ENCODE measurements at places on chromosomes 16 and 17.
A peak's percentile ranks its signal among the peaks of the same experiment; 100 is the strongest.

DNA sequence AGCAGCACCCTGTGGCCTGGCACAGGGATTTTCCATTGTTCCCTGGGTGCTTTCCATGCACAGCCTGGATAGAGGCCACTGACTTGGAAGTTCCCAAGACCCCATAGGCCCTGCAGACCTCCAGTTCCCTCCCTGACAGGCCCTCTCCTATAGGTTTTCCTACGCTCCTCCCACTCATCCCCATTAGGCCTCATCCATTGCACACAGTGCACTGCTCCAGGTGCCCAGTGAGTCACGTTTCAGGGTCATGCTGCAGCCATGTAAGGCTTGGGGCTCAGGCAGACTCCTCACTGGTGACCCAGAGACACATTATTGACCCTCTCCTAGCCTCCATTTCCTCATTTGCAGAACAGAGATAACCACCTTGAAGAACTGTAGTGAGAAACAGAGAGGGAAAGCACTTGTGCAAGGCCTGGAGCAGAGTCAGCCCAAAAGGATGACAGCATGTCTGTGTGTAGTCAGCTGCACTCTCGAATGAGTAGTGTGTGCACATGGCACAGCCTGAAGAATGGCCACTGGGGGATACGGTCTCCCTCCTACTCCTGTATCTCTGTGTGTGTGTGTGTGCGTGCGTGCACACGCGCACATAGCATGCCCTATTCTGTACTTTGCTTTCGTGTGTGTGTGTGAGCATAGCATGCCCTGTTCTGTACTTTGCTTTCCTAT, 26.8 kb downstream of the DRC3 start:
- no peaks in the 10 kb centered on the region for H3K27me3 ChIP-seq
- H3K4me3 ChIP-seq = no peak overlapping the region
- DNase-seq = no peak
- no peak overlapping the region for H3K27ac ChIP-seq
- H3K36me3 ChIP-seq = no peaks in the 10 kb centered on the region
- no peaks in the 10 kb centered on the region for H3K4me1 ChIP-seq

DNA sequence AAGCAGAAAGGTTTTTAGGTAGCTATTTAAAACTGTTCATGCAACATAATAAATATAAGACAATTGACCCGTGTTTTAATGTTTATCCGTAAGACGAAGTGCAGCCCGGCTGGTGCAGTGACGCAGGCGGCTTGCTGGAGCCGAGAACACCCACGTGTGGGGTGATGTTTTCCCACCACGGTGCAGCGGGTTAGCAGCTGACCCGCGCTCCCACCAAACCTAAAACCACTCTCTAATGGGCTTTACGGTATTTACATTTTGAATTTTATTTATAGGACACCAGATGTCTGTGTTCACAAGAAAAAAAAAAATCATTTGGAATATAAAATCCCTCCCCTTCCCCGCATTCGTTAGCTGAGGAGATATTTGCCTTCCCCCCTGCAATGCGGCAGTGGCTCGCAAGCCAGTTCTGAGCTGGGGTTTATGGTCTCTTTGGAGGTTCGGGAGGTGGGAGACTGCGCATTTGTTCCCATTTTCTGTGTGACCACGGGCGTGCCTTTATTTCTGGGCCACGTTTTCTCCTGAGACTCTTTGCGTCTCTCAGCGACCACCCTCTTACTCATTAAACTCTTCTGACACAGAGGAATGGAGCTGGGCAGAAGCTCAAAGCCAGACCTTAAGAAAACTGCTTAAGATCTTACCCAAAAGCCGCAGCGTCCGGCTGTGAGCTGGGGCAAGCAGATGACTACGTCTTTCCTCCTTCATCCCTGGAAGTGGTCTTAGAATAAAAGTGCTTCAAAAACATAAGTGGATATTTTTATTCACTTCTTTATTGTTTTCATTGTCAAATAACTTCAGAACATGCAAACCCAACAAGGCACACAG, 301.1 kb downstream of the IRF8 start:
- H3K27ac ChIP-seq = peak overlapping the region; percentile 95
- no peaks in the 10 kb centered on the region for H3K27me3 ChIP-seq

- H3K27me3 ChIP-seq = peaks cover 33% of the 10 kb centered on the region
- DNase-seq = no peak
- no peaks in the 10 kb centered on the region for H3K4me1 ChIP-seq
These were observed 66.9 kb upstream of the SDK2 start for GRCh38 chr17:73711184-73711583.

DNA sequence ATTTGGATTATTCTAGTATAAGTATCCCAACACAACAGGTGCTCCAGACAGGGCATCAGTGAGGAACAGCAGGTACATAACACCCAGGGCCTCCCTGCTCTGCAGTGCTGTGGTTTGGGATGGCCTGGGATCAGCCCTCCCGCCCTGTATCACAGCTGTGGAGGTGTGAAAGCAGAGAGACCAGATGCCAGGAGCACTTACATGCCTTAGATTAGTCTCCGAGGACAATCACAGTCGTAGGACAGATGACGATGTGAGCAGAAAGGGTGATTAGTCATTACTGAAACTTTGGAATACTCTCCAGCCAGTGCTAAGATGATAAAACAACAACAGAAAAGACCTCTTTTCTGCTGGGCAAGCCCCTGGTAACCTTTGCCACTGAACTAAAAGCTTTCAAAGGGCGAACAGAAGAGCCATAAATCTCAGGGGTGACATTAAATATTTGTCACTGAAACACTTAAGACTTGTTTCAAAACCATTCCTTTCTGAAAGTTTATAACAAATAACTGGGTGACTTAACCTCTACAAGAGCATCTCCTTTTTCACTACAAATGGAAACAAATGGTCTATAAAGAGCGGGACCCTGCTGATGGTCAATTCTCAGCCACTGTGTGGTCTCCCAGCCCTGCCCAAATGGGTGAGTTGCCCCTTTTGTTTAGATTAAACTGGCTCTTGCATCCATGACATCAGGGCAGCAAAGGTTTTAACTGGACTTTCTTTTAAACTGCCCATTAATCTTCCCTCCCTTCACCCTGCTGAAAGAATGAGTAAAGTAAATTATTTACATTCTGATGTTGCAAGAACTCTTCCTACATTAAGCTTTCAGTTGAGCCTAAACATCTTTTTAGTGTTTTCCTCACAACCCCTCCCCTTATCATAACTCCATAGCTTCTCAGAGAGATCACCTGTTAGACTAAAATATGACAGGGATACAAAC, 183.1 kb upstream of the COX10 start:
- peaks cover 16% of the 10 kb centered on the region for H3K4me1 ChIP-seq
- H3K27ac ChIP-seq = peak overlapping the region; percentile 32
- no peaks in the 10 kb centered on the region for H3K27me3 ChIP-seq
- no peak overlapping the region for H3K4me3 ChIP-seq

GRCh38 chr16:59733321-59733720, 999.2 kb upstream of the GOT2 start:
- no peak overlapping the region for H3K4me3 ChIP-seq
- H3K36me3 ChIP-seq = no peaks in the 10 kb centered on the region
- H3K27me3 ChIP-seq = 0 out of 2 replicates have a peak, but pooled peaks cover 3% of the 10 kb centered on the region
- H3K27ac ChIP-seq = no peak overlapping the region

DNA sequence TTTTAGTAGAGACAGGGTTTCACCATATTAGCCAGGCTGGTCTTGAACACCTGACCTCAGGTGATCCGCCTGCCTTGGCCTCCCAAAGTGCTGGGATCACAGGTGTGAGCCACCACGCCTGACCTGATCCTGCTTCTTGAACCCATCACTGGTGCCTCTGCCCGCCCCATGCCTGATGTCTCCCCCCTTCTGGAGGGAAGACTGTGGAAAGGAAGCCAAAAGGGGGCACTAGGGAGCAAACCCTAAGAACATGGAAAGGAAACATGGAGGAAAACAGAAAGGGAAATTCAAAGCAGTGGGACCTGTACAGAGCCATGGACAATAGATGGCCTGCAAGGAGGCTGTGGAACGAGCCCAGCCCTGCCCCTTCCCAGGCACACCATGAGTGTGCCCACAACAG, 31.1 kb upstream of the FASN start:
- DNase-seq = no peak
- no peaks in the 10 kb centered on the region for H3K36me3 ChIP-seq
- H3K27me3 ChIP-seq = no peaks in the 10 kb centered on the region
- H3K4me3 ChIP-seq = no peak overlapping the region
- H3K4me1 ChIP-seq = no peaks in the 10 kb centered on the region

GRCh38 chr17:68296217-68297191, 5.2 kb downstream of the ARSG start:
- peaks cover 8% of the 10 kb centered on the region for H3K4me1 ChIP-seq
- no peak overlapping the region for H3K4me3 ChIP-seq
- no peak overlapping the region for H3K27ac ChIP-seq
- no peak for DNase-seq
- H3K36me3 ChIP-seq = no peaks in the 10 kb centered on the region

GRCh38 chr17:6926667-6927066, 69.2 kb upstream of the ALOX12 start:
- no peak for DNase-seq
- H3K36me3 ChIP-seq = no peaks in the 10 kb centered on the region
- no peak overlapping the region for H3K4me3 ChIP-seq
- H3K27me3 ChIP-seq = no peaks in the 10 kb centered on the region
- H3K27ac ChIP-seq = no peak overlapping the region

DNA sequence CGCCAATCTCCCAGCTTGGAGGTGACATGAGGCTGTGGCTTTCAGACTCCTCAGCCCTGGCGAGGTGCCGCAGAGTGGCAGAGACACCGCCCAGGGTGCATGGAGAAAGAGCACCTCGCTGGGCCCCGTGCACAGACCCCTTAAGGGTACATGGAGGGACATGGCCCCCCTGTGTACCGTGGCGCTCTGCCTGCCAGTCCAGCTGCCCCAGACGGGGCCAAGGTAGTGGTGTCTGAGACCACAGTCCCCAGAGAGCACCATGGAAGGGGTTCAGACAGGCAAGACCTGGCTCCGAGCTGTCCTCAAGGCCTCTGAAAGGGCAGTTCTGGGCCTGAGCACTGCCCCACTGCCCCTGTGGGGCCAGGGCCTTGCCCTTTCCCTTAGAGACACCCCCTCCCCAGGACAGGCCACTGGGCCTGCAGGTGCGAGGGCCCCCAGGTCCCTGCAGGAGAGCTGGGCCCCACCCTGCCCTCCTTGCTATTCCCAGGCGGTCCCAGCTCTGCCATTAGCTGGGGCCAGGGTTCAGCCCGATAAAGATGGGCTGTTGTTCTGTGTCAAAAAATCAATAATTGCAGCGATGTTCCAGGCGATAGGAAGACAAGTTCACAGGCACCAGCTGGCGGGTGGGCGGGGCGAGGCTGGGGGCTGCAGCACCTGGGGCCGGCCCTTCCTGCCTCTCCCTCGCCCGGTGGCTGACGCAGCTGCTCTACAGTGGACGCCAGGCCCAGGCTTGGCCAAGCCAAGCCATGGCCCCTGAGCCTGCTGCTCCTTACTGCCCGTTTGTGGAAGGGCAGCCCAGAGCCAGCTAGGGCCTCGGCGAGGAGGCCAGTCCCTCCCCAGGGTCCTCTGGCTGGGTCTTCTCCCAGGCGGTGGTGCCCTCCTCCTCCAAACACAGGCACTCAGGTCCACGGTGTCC, 51.7 kb downstream of the ZFPM1 start:
- H3K27ac ChIP-seq = no peak overlapping the region
- DNase-seq = no peak
- no peak overlapping the region for H3K4me3 ChIP-seq
- H3K4me1 ChIP-seq = no peaks in the 10 kb centered on the region
- no peaks in the 10 kb centered on the region for H3K36me3 ChIP-seq
- no peaks in the 10 kb centered on the region for H3K27me3 ChIP-seq

GRCh38 chr16:51431517-51432241, 280.6 kb upstream of the SALL1 start:
- DNase-seq = peak; percentile 91
- H3K27me3 ChIP-seq = no peaks in the 10 kb centered on the region
- peak overlapping the region; percentile 80 for H3K27ac ChIP-seq
- no peak overlapping the region for H3K4me3 ChIP-seq

DNA sequence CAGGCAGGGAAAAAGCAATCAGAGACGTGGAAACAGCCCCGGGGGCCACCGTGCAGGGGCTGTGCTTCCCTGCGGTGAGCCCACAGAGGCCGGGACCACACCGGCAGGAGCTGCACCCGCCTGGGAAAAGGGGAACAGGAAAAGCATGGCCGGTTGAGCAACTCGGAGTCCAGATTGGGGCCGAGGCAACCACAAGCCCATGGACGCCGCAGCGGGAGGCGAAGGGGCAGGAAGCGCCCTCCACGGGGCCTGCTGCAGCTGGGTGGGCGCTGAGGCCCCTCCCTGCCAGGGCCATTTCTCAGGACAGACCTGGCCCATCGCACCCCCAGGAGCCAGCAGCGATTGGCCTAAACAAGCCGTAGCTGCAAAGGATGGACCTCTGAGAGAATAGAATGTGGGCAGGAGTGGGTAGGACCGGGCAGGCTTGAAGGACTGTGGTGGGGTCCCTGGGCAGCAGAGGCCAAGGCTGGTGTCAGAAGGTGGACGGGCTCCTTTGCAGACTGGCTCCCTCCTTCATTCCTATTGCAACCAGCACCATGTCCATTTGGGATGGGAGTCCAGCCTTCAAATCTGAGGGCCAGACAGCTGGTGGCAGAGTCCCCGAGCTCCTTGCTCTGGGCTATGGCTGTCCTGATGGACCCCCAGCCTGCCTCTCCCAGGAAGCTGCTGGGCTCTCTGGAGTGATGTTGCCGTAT, 30.4 kb downstream of the COX4I1 start:
- H3K4me1 ChIP-seq = peaks cover 7% of the 10 kb centered on the region
- H3K27me3 ChIP-seq = peaks cover 13% of the 10 kb centered on the region
- no peaks in the 10 kb centered on the region for H3K36me3 ChIP-seq
- no peak overlapping the region for H3K27ac ChIP-seq

GRCh38 chr17:42493319-42493718, 34.6 kb downstream of the ATP6V0A1 start:
- H3K4me1 ChIP-seq = no peaks in the 10 kb centered on the region
- no peak for DNase-seq
- H3K4me3 ChIP-seq = no peak overlapping the region
- H3K27ac ChIP-seq = no peak overlapping the region
- H3K27me3 ChIP-seq = no peaks in the 10 kb centered on the region

DNA sequence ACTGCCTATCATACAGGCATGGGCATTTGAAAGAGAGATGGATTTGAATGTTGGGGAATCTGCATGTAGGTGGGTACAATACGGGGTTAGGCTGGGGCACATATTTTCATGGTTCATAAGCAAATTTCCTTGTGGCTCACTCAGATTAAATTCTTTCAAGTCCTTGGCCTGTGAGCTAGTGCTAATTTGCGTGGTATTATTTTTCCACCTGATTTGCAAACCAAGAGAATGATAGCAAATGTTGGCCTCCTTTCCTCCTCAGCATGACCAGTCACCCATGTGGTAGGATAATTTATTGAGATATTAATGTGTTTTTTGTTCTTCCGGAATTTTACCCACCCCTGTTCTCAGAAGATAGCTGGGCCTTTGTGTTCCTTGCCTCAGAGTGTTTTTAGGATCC, 22.9 kb downstream of the FAM20A start:
- H3K27me3 ChIP-seq = no peaks in the 10 kb centered on the region
- no peak overlapping the region for H3K4me3 ChIP-seq
- no peak for DNase-seq
- H3K27ac ChIP-seq = no peak overlapping the region
- H3K4me1 ChIP-seq = no peaks in the 10 kb centered on the region

Data from SJSA1 (cell line).